ENCODE measurements at places on chromosomes 7 and 10.

GRCh38 chr7:140621401-140622021 lies 19.1 kb downstream of the DENND2A start:
- no peak for DNase-seq

DNA sequence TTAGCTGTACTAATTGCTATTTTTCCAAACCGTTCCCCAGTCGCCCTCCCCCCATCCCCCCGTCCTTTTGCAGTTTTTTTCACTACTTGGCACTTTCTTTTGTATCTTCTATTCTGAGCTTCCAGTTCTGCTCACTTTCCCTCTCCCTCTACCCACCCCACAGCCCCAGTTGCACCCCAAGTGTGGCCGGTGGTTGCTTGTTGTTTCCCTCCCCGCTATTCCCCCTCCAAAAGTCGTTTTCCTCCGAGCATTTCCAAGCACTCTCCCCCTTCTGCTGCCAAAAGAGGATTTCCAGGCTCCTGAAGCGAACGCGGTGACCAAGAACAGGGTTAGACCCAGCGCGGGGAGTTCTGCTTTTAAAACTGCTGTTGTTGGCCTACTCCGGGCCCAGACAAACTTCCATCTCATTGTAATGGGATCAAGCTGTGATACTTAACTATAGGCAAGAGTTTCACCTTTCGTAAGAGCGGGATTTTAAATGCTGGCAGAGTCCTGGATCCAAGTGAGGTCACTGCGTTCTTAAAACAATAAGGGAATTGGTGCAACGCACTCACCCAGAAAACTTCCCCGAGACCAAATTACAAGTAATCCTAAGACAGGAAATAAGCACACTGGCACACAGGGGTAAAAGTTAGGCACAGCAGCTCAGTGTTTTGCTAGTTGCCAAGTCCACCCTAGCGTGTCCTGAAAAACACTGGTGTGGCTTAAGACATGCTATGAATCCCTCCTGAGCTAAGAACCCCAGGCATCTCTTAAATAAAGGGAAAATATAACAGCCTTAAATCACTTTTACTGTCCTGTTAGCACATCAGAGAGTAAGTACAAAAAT lies 1.5 kb upstream of the RGS10 start:
- DNase-seq, result no peak

DNA sequence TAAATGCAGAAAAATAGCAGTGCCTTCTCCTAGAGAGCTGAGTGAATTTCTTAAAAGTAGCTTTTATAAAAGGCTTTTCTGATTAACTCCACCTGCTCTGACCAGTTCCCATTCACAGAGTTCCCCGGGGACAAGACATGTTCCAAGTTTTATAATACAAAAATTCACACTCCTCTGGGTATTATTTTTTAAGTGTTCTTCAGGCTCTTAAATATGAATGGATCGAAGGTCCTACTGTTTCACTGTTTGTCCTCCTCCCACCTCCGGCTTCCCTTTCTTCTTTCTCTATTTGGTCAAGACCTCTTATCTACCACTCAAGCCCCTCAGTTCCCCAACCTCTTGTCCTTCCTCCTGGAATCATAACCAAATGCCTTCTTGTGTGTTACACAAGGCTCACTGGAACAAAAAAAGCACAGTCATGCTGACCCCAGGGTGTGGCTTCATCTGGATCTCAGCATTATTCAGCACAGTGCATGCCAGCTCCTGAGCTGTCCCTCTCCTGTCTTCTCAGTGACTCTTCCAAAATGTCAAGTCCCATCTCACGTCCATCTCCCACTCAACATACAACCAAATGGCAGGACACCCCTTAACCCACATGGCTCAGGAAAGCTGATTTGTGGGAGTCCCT lies 222.4 kb downstream of the SORCS1 start:
- DNase-seq, result no peak

GRCh38 chr7:158476331-158476932 lies 111.2 kb downstream of the PTPRN2 start:
- DNase-seq, result no peak

GRCh38 chr7:16954321-16954720 lies 72.5 kb upstream of the AGR3 start:
- DNase-seq, result no peak

GRCh38 chr10:122853665-122854313 lies 8.1 kb upstream of the CUZD1 start:
- no peak for DNase-seq

DNA sequence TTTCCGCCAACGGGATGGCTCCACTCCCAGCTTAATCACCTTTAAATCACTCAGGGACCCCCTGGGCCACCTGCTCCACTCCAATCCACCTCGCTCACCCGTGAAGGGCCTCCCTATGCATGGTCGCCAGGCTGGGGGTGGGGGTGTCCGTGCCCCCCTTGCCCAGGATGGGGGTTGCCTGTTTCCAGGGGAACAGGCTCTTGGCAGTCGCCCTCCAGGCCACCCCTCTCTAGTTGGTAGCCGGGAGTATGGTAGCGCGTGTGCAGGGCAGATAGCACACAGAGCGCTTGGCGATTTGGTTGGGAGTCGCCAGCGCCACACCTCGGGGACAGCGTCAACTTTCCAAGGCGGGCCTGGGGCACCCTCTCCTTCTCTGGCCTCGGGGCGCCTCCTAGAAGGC lies 134.9 kb upstream of the ZNF92 start:
- DNase-seq, result no peak

DNA sequence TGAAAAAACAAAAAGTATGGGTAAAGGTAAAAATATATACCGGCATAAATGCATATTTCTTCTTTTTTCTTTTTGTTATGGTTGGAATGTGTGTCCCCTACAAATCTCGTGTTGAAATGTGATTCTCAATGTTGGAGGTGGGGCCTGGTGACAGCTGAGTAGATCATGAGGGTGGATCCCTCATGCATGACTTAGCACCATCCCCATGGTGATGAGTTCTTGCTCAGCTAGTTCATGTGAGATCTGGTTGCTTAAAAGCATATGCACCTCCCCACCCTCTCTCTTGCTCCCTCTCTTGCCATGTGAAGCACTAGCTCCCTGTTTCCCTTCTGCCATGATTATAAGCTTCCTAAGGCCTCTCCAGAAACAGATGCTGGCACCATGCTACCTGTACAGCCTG lies 93.3 kb downstream of the HYCC1 start:
- no peak for DNase-seq

DNA sequence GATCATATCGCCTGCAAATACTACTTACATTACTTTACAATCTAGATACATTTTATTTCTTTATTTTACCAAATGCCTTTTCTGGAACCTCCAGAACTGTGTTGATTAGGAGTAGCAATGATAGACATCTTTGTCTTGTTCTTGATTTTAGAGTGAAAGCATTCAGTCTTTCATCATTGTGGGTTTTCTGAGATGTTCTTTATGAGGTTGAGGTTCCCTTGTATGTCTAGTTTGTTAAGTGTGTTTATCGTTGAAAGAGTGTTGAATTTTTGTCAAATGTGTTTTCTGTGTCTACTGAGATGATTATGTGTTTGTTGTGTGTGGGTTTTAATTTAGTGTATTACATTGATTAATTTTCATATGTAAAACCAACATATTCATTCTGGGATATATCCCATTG lies 17.1 kb downstream of the SEPTIN7 start:
- no peak for DNase-seq

- no peak for DNase-seq
These were observed 110.9 kb downstream of the SGMS1 start for GRCh38 chr10:50512743-50513416.

DNA sequence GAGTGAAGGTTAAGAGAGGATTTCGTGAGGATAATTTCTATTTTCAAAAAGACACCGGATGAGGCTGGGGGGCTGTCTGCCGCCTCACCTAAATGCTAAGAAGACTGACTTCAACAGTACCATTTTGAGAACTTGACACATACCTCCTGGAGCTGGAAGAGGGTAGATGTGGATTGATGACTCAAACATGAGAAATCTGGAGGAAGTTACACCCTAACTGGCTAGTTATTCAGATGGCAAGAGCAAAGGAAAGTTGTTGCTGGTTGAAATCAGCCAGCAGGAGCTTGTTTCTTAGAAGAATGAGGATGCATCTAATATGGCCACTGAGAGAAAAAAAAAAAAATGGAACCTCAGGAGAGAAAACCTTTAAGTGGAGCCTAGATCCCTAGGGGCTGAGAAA lies 76.2 kb upstream of the KIAA1217 start:
- no peak for DNase-seq

GRCh38 chr10:60870416-60870728 lies 73.6 kb downstream of the RHOBTB1 start:
- no peak for DNase-seq

GRCh38 chr7:17304926-17305325 lies 6.5 kb downstream of the AHR start:
- DNase-seq, result no peak

GRCh38 chr10:47024399-47025252 lies 113.4 kb downstream of the PTPN20 start:
- no peak for DNase-seq

- no peak for DNase-seq
These were observed 45.1 kb downstream of the ZNF33B start for GRCh38 chr10:42593284-42593683.

GRCh38 chr7:1985042-1985441 lies 247.7 kb downstream of the MAD1L1 start:
- no peak for DNase-seq

- no peak for DNase-seq
These were observed 25.9 kb downstream of the DNAJB12 start for GRCh38 chr10:72328829-72329204.

DNA sequence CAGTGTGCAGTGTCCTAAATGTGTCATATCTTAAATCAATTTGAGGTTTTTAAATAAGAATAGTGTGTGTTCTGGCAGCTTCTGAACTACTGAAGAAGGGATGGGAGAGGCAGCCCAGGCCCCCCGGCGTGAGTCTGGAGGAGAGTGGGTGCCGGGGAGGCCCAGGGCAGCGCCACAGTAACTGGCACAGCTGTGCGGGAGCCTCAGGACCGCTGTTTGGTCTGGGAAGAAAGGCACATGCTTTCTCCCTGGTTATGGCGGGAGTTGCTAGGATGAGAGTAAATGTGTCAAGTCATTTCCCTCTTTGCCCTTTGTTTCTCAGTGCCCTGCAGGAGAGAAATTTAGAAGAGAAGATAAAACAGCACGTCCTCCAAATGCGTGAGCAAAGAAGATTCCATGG lies 31.9 kb upstream of the PWWP2B start:
- no peak for DNase-seq

DNA sequence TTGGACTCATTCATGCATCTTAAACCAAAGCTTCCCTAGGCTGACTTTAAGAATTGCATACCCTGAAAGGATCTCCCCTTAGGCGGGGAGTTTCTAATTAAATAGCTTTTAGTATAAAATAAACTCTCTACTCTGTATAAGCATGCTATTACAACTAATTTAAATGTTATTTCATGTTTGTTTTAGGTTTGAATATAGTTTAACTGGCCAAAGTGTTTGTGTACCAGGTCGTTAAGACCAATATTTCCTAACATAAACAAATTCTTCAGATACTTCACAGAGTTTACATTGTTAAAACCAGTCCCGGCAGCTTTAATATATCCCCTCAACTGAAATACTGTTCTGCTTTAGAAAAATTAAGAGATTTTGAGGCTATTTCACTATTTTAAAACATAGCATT lies 2.3 kb downstream of the GLI3 start:
- DNase-seq, result no peak

DNA sequence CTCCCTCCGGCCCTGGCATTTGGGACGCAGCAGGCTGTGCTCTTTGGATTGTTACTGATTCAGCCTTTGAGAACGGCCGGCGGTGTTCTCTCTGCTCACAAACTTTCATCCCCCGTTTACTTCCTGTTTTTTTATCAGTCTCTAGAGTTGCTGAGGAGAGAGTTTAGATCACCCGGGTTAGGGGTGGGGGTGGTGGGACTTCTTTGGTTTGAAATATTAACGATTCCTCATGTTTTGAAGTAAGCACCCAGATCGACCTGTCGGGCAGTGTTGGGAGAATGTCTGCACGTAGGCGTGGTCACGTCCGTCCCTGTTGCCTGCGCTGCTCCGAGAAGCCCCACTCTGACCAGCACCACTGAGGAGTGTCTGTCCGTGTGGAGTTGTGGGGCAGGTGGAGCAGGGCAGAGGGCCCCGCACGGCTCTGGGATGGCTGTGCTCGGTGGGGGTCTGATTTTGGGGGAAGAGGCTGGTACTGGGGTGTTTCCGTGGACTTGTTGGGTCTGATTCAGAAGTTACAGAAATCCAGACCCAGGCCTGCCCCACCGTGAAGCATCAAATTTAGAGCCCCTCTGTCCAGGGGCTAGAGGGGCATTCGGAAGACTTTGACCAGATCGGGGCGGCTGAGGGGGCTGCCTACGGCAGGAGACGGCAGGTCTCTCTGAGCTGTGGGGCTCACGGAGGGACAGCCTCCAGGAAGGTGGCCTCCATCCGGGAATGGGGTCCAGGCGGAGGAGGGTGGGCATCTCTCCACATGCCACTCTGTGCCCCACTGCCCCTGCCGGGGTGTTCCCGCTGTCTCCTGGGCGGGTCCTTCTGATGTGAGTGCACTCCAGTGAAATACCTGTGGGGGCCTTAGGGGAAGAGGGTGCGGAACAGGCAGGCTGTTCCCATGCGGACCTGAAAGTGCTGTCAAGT lies 7.4 kb downstream of the INPP5A start:
- DNase-seq, result no peak

- DNase-seq, result no peak
These were observed 1.1 kb downstream of the MARVELD1 start for GRCh38 chr10:97714401-97715258.

GRCh38 chr10:23994459-23995046 lies 214.4 kb upstream of the KIAA1217 start:
- DNase-seq, result no peak

GRCh38 chr10:110069502-110069982 lies 61.8 kb downstream of the ADD3 start:
- DNase-seq, result no peak

GRCh38 chr7:138864667-138865066 lies 66.7 kb upstream of the ATP6V0A4 start:
- no peak for DNase-seq

- DNase-seq, result no peak
These were observed 15.9 kb upstream of the AKR1E2 start for GRCh38 chr10:4810092-4810491.

DNA sequence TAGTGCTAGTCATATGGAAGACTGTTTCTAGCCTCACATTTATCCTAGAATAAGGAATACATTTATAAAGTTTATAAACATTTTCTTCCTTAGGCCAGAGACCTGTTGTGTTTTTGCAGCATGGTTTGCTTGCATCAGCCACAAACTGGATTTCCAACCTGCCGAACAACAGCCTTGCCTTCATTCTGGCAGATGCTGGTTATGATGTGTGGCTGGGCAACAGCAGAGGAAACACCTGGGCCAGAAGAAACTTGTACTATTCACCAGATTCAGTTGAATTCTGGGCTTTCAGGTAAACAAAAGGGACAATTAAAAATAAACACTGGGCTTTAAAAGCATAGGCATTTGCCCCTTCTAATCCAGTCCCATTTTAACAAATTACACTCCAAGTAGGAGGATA lies 4.2 kb downstream of the LIPF start:
- DNase-seq, result no peak

GRCh38 chr7:33487998-33488682 lies 358.8 kb downstream of the BBS9 start:
- no peak for DNase-seq

GRCh38 chr7:134427896-134428295 lies 31.0 kb downstream of the AKR1B1 start:
- no peak for DNase-seq
